ENCODE measurements at places on chromosomes 7 and 10. TPM values are rescaled to one million over a fixed set of nuclear protein-coding genes. Genes with fewer than 3 reads are reported as not detected.

The TMEM236 gene
- 1.2 TPM for total RNA-seq

The MNX1 gene
- total RNA-seq = not detected

The SPDYE16 gene
- total RNA-seq = 0.19 TPM

The LGI1 gene
- total RNA-seq = 0.32 TPM

The ZNF853 gene
- 30.3 TPM for total RNA-seq

The FXYD4 gene
- not detected for total RNA-seq

The SEMA4G gene
- total RNA-seq = 1.2 TPM

The MEOX2 gene
- 3.6 TPM for total RNA-seq

The HTR7 gene
- total RNA-seq = 0.33 TPM

The AQP1 gene
- total RNA-seq = 362 TPM

The CDH23 gene
- 29.6 TPM for total RNA-seq

The GPR15LG gene
- total RNA-seq = not detected

The FGF8 gene
- total RNA-seq = not detected

The HOXA7 gene
- 0.46 TPM for total RNA-seq

The SFTPA1 gene
- total RNA-seq = 7.1 TPM

The ANKRD1 gene
- total RNA-seq = not detected

The MMD2 gene
- not detected for total RNA-seq

The SNX13 gene
- 41.9 TPM for total RNA-seq

The KIF11 gene
- 0.80 TPM for total RNA-seq

The EGR2 gene
- 1.7 TPM for total RNA-seq

The ICA1 gene
- 7.4 TPM for total RNA-seq

The XRCC2 gene
- total RNA-seq = 0.45 TPM

The CPEB3 gene
- 6.8 TPM for total RNA-seq

The RAMP3 gene
- total RNA-seq = 112 TPM

The AEBP1 gene
- total RNA-seq = 159 TPM

The AHCYL2 gene
- total RNA-seq = 13.3 TPM

The STRIP2 gene
- total RNA-seq = 2.1 TPM

The BHLHA15 gene
- not detected for total RNA-seq

The CALN1 gene
- not detected for total RNA-seq

The FAM24A gene
- total RNA-seq = not detected

The GSAP gene
- 22.8 TPM for total RNA-seq

The CADPS2 gene
- total RNA-seq = 27.3 TPM

The WIPF3 gene
- total RNA-seq = 3.3 TPM

The ACTR3C gene
- total RNA-seq = 4.3 TPM

The KCP gene
- 0.29 TPM for total RNA-seq

The LRRC18 gene
- total RNA-seq = not detected

The FAM107B gene
- total RNA-seq = 8.3 TPM

The PLXNA4 gene
- total RNA-seq = 5.0 TPM

The SPDYE5 gene
- not detected for total RNA-seq

The DDX50 gene
- 46.5 TPM for total RNA-seq

The ANKIB1 gene
- 25.8 TPM for total RNA-seq

The TMEM213 gene
- total RNA-seq = not detected

The SCART1 gene
- total RNA-seq = 1.3 TPM

The GDF2 gene
- total RNA-seq = not detected

The SAMD9L gene
- 6.6 TPM for total RNA-seq

The HGF gene
- total RNA-seq = 5.2 TPM

The DYNC1I1 gene
- total RNA-seq = 11.0 TPM

The NACAD gene
- 15.5 TPM for total RNA-seq

The KEL gene
- total RNA-seq = not detected

The SCIN gene
- total RNA-seq = 0.32 TPM

The NODAL gene
- not detected for total RNA-seq

The ANXA8 gene
- not detected for total RNA-seq

The CTNNA3 gene
- 20.2 TPM for total RNA-seq

The MCM10 gene
- total RNA-seq = 0.17 TPM

The LIPJ gene
- not detected for total RNA-seq

The PNLIP gene
- total RNA-seq = not detected

The CALY gene
- total RNA-seq = 1.6 TPM

The WDR86 gene
- 7.5 TPM for total RNA-seq

The OPN1SW gene
- not detected for total RNA-seq

Measured in esophagus muscularis mucosa (tissue), 4 donors.